ENCODE measurements at places on chromosomes 5 and 9.
A peak's percentile ranks its signal among the peaks of the same experiment; 100 is the strongest.

DNA sequence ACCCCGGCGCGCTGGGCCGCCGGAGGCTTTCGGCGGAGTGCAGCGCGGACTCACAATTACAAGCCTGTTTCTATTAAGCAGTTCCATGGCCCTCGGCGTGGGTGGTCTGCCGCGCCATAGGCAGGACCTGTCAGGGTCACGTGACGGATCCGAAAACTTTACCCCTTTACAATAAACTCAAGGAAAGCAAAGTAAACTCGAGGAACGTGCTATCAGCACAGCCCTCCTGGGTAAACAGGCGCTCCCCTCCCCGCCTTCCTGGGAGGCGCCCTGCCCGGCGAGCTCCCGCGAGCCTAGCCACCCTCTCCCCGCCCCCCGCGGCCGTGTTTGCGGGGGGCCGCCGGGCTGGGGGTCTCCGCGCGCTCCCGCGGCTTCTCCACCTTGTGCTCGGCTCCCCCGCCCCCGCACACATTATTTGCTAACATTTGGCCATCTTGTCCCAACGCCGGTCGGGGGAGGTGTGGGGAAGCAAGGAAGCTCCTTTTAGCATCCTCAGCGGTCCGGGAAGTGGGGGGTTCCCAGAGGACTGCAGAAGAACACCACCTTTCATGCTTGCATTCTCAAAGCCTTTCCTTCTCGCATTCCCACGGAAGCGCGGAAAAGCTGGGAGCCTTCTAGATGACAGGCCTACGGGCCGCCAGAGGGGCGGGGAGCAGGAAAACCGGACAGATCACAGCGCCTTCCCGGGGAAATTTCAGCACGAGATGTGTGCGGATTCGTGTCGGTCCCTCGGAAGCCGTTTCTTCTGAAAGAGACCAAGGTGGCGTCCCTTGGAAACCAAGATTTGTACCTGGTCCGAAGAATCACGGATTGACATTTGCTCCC lies at the start of gene PTCH1:
Gene PTCH1 (minus strand): TSS at position 238 of the 825 bp plus-strand sequence.
- no peak for DNase-seq

GRCh38 chr9:36640771-36641381 lies 68.2 kb downstream of the MELK start:
- DNase-seq: no peak

DNA sequence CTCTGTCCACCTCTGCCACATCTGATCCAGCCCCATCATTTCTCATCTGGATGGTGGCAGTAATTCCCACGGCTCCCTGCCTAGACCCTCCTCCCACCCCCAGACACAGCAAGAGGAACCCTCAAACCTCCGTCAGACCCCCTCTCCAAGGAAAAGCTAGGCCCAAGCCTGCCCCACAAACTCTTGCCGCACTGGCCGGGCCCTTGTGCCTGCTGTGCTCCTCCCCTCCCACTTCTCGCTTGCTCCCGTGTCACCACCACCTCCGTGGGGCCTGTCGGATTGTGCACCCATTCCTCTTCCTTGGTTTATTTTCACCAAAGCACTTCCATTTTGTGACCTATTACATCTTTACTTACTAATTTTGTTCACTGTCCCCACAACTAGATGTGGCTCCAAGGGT lies 14.2 kb downstream of the BARX1 start:
- DNase-seq: no peak

DNA sequence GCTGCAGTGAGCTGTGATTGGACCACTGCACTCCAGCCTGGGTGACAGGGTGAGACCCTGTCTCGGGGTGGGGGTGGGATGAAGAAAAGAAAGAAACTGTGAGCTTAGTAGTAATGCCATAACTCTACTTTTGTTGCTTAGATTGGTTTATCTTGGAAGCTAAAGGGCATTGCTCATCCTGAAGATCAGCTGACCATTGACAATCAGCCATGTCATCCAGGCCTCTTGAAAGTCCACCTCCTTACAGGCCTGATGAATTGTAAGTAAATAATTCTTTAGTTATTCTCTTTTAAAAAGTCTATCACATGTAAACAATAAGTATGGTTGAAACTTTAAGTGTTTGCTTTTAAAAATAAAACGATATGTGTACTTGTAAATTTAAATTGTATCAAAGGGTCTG lies 11.4 kb downstream of the OCLN start:
- no peak for DNase-seq

DNA sequence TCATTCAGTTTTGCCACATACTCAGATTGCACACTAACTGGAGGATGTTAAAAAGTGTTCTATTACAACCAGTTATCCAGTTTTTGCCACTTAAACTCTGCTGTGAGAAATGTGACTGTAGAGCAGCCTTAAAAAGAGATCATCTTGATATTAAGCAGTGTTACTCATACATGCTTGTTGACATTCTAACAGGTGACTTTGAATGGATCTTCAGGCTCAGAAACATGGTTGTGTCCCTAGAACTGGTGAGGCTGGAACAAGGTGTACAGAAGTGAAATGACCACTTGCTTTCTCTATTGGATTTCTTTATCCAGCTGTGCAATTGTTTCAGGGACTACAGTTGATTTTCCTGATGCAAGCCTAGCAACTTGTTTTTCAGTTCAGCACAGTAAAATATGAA lies 166.1 kb upstream of the CCDC152 start:
- DNase-seq: no peak

DNA sequence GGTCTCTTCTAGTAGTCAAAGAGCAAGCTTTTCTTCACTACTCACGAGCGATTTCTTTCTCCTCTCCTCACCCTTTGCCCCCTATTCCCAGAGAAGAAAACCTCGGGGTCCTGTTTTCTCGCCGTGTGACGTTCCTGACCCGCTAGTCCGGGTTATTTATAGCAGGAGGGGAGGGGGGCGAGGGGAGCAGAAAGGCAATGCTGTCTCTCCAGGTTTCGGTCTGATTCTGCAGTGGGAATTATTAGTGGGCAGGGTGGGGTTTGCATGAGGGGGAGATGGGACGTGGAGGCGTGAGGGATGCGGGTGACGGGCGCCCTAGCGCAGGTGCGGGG lies 847 bp upstream of the GABRB2 start:
- no peak for DNase-seq

DNA sequence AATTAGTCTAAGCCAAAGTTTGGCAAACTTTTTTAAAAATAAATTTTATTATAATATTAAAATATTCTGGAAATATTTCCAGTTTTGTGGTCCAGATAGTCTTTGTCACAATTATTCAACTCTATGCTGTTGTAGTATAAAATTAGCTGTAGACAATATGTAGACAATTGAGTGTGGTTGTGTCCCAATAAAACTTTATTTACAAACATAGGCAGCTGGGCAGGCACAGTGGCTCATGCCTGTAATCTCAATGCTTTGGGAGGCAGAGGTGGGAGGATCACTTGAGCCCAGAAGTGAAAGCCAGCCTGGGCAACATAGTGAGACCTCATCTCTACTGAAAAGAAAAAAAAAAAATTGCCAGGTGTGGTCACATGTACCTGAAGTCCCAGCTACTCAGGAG lies 150.5 kb upstream of the EPB41L4A start:
- no peak for DNase-seq

- DNase-seq: no peak
These were observed 235.4 kb downstream of the CACNA1B start for GRCh38 chr9:138112791-138113600.

DNA sequence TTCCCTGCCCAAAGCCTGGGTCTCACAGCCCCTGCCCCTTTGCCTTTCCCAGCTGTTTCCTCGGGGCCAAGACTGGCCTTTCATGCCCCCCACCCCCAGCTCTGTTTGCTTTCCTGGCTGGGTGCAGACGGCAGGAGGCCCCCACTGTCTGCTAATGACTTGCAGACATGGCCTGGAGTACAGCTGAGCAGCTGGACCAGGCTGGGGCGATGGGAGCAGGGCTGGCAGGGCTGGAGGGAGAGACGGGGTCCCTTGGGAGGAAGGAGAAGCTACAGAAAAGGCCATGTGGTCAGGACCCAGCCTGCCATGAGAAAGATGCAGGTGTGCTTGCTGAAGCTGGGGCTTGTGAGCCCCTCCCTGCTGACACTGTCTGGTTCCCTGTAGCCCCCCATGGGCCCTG lies 28.3 kb upstream of the GFPT2 start:
- DNase-seq: no peak

DNA sequence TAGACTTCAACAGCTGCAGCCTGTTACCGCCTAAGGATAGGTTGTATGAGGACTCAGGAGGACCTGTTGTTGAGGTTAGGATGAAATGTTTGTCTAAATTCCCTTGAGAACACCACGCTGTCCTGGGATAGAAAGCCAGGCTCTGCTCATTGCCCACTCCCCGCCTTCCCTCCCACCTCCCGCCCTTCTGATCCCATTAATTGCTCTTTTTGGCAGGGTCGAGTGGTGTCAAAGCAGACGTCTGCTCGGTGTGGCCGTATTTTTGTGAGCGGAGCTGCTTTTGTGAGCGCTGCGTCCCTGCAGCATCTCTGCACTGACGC lies 62.3 kb downstream of the SPATA31C2 start:
- no peak for DNase-seq

DNA sequence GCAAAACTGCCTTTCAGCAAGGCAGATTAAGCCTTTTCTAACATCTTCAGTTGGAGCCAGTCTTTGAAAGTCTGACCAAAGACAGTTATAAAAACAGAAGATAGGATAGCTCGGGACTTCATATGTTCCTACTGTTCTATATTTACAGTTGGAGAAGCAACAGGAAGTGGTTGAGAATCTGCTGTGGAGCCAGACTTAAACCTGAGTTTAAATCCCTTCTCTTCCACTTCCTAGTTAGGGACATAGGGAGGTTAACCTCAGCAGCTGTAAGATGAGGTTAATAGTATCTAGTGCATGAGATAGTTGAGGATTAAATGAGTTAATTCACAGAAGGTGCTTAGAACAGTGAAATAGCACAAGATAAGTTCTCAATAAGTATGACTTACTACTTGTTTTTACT lies 84.5 kb upstream of the FREM1 start:
- DNase-seq: no peak

DNA sequence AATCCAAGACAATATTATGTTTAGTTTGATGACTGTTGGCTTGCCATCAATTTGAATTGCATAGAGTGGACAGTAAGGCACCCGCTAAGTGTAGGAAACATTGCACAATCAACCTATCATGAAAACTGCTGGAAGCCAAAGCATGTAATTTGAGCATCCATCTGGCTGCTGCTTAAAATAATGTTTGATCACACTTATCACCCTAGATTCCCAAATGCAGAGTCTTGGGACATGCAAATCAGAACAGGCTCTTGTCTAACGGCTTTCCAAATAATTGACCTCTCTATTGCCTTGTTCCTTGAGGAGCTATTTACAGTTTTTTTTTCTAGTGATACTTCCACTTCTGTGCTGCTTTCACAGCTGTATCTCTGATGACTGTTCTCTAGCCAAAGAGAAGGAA lies 342.1 kb downstream of the PRR16 start:
- DNase-seq: no peak

GRCh38 chr5:39919876-39920275 lies 495.1 kb upstream of the DAB2 start:
- DNase-seq: no peak

DNA sequence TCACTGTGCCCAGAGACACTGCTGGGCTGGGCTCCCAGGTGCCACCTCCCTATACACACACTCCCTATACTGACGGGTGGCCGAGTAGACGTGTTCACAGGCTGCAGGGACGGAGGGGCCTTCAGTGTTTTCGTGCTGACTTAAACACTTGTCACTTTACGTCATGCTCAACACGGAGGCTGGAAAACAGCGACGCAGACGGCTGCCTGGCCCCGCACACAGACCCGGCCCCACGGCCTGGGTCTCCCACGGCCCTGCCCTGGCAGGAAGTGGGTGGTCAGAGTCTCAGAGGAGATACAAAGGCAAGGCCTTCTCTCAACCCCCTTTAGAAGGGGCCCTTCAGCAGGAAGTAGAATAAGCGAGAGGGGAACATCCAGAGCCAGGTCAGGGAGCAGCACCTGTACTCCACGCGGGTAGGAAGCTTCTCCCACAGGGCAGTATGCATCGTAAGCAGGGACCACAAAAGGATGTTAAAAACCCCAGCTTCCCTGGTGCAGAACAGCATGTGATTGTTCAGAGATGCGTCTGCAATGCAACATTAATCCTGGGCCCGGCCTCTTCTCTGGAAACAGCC lies 11.9 kb upstream of the TBC1D9B start:
- DNase-seq: no peak

- no peak for DNase-seq
These were observed 22.9 kb downstream of the FAM240B start for GRCh38 chr9:38696999-38697398.

DNA sequence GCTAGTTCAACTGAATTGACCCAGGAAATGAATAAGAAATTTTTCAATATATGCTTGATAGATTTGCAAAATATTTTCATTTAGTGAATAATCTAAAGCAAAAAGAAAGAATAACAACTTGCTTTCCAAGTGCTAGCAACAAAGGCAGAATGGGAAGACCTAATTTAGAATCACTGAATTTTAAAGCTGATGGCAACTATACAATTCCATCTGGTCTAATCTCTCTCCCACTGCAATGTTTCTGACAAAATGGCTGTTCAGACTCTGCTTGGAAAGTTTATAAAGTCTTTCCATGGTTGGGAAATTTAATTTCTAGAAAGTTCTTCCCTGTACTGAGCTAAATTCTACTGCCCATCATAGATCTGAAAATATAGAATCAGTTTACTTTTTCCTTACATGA lies 75.7 kb upstream of the ACOT12 start:
- DNase-seq: no peak

- DNase-seq: no peak
These were observed 70.2 kb upstream of the LPCAT1 start for GRCh38 chr5:1593903-1594356.

- DNase-seq: no peak
These were observed 9.0 kb downstream of the OR1J1 start for GRCh38 chr9:122468735-122469134.

- DNase-seq: peak; percentile 53
These were observed 754 bp downstream of the ZFR start for GRCh38 chr5:32443541-32444430.

- no peak for DNase-seq
These were observed 640 bp downstream of the SURF4 start for GRCh38 chr9:133375116-133375723.

- no peak for DNase-seq
These were observed 16.7 kb downstream of the P4HA2 start for GRCh38 chr5:132210944-132211343.

DNA sequence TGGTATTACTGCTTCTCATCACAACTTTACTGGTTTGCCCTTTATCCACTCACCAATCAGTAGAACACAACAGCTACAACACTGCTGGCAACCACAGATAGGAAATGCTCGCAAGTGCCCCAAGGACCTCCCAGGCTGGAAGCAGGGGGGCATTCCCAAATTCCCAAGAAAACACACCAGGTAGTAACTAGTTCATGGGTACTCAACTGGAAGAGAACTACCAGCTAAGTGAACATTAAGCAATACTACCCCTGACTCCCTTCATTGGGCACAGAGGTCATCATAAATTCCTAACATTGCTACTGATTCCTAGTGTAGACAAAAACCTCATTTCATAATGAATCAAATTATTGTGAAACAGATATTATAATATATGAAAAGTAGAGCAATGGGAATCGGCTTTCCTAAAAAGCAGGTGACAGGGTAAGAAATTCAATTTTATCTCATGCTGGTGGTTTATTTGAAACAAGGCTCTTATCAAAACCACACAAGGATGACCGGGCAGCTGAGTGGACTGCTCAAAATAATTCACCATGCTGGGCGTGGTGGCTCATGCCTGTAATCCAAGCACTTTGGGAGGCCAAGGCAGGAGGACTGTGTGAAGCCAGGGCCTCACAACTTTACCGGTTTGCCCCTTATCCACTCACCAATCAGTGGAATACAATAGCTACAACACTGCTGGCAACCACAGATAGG lies 81.6 kb downstream of the TLE1 start:
- DNase-seq: no peak

GRCh38 chr5:141879941-141880738 lies 1.9 kb upstream of the PCDH1 start:
- DNase-seq: no peak

Data from activated CD4-positive, CD25-positive, alpha-beta regulatory T cell treated with anti-CD3 and anti-CD28 coated beads, Interleukin-2, amount 50 U/mL, for 72 hours (primary cell).